ENCODE measurements at places on chromosomes 12 and 14.

GRCh38 chr14:77032844-77033621 is 4.5 kb upstream of the IRF2BPL start:
- DNase-seq: peak; percentile 90

DNA sequence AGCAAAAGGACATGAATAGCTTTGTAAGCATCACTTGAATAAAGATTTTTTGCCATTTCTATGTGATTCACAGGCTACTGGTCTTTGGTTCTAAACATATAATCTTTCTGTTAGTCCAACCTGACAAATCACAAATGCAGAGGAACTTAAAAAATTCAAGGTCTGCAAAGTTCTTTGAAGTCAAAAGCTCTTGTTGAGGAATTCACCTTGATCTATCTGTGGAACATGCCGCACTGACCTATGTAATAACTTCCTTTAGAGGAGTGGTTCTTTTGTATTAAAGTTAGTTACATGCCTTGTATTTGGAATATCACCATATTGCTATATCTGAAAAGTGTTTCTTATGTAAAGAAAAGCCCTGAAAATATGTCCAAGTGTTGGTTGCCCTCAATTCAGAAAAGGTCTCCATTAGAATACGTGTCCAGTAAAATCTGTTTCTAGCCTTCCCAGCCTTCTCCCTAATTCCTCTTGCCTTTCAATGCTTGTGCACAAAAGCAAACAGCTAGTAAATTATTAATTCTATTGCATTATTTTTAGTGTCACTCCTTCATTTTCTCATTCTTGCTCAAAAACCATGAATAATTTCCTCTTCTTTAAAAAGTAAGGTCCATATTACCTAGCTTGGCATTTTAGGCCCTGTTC is 1192.8 kb downstream of the FLRT2 start:
- no peak for DNase-seq

DNA sequence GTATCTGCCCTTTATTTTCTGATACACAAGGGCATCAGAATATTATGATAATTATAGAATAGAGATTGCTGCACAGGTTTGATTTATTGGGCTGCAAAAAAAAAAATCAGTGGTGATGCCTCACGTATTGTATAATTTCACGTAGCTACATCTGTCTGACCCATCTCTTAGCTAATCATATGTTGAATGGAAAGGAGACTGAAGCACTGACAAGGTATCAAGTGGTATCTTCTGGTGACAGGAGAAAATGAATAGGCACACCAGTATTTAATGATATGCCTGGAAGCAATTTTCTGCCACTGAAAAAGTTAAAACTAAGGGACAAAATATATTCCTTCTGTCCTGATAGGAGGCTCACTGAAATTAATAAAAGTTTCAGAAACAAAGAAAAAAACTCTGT is 837.2 kb upstream of the FBXO33 start:
- DNase-seq: no peak

GRCh38 chr12:67457778-67458665 is 188.9 kb downstream of the CAND1 start:
- no peak for DNase-seq

- DNase-seq: no peak
Measured at GRCh38 chr14:96191841-96192462, 12.7 kb upstream of the BDKRB2 start.

DNA sequence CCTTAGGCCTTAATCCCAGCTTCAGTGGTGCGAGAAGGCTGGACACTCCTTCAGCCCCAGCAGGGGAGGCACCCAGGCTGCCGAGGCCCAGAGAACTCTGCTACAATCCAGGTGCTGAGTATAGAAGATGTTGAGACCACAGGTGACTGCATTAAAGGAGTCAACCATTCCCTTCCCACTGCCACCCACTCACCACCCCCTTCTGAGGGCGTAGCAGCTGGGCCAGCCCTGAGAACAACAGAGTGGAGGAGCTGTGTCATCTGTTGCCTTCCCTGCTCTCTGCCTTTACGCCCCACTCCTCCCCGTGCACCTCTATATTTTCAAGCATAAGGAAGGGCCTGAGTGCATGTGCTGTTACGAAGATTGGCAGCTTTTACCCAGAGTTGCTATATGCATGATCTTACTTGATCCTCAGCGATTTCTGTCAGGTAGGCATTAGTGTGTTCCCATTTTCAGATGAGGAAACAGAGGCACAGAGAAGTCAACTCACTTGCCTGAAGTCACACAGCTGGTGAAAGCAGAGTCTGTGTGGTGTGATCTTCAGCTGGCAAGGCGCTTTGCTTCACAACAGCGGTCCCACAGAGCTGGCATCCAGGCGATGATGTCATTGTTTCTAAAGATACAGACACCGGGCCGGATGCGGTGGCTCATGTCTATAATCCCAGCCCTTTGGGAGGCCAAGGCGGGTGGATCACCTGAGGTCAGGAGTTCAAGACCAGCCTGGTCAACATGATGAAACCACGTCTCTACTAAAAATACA is 46.7 kb downstream of the RIN3 start:
- DNase-seq: no peak

GRCh38 chr14:103920981-103921854 is 7.0 kb upstream of the TDRD9 start:
- DNase-seq: peak; percentile 97

- DNase-seq: no peak
Measured at GRCh38 chr14:32426586-32427388, 97.7 kb downstream of the AKAP6 start.

Measured in muscle of arm (tissue), 14 donors.